ENCODE measurements at places on chromosomes 4 and X.

DNA sequence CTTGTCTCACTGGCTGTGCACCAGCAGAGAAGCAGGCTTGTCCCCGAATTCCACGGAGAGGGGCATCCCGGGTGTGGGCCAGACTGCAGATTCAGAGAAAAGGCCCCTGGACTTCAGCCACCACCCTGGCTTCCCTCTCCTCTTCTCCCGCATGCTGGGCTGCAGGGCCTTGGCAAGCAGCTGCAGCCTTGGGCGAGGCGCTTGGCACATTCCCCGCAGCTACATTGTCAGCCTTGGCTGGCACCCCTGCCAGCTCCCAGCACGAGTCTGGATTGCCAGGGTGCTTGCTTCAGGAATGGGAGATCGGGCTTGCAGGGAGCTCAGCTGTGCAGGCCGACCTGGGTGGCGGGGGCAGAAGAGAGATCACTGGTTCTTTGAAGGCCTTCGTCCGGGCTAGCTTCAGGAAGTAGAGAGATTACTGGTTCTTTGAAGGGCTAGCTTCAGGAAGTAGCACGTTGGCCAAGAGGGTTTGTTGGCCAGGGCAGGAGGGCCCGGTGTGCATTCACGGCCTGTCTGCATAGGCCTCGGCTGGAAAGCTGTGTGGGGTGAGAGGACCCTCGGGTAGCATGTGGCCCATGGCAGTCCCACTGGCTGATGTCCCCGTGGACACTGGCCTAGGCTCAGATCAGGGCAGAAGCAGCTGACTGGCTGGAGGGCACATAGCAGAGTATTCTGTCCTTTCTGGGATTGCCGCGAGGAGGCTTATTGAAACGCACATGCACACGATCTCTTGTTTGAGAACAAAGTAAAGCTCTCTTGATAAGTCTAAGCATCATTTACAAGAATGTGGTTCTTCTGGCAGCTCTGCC is 2.7 kb downstream of the ABCD1 start:
- DNase-seq = no peak

DNA sequence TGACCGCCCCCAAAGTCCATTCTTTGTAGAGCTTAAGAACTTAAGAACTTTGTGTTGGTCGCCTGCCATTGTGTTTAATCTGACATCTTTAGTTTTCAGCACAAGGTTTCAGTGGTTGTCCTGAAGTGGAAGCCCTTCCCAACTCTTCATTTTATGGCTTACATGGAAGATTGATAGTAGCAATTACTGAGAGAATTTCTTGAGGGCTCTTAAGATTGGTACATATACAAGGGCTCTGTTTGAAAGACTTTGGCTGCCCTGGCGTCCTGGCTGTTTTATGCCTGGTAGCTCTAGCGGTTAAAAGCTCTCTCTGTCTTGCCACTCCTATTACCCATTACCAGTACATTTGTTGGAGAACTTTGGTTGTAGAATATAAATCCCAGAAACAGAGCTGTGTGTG is 75.0 kb downstream of the KDM6A start:
- DNase-seq = no peak

DNA sequence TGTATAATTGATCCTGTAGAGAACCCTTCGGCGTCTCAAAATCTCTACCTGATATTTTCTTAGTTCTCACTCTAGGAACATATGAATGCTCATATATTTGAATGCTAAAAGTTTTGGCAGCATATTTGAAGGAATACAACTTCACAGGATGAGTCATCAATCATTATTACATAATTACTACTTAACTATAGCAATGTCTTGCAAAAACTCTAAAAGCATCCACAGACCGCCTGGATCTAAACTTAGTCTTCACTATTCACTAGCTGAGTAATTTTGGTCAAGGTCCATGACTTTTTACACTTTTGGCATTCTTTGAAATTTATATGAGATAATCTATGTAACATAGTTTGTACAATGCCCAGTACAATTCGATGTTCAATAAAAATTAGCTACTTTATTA is 194.7 kb downstream of the DTHD1 start:
- no peak for DNase-seq

- no peak for DNase-seq
Measured at GRCh38 chr4:179196511-179196910, 1754.3 kb upstream of the AGA start.

DNA sequence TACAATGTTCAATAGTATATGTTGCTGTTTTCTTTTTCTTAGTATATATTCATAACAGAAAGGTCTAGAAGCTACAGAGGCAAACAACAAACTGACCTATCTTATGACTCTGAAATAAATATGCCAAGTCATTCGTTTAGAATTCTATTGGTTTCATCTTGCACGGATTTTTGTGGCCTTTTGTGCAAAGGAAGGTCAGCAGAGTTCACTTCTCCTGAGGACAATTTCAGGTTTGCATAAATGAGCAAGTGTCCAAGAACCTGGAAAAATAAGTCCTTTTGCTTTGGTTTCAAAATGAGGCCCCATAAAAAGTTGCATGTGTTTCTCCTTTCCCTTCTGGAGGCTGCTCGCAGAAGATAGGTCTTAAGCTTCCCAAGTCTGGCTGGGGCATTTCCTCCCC is 156.9 kb downstream of the APBB2 start:
- no peak for DNase-seq
